Uterus (tissue), 4 donors: ENCODE measurements at places on chromosomes 4 and X. TPM values are rescaled to one million over a fixed set of nuclear protein-coding genes. Genes with fewer than 3 reads are reported as not detected.
A peak's percentile ranks its signal among the peaks of the same experiment; 100 is the strongest.

MSMO1 gene
- 87.8 TPM for total RNA-seq

DNA sequence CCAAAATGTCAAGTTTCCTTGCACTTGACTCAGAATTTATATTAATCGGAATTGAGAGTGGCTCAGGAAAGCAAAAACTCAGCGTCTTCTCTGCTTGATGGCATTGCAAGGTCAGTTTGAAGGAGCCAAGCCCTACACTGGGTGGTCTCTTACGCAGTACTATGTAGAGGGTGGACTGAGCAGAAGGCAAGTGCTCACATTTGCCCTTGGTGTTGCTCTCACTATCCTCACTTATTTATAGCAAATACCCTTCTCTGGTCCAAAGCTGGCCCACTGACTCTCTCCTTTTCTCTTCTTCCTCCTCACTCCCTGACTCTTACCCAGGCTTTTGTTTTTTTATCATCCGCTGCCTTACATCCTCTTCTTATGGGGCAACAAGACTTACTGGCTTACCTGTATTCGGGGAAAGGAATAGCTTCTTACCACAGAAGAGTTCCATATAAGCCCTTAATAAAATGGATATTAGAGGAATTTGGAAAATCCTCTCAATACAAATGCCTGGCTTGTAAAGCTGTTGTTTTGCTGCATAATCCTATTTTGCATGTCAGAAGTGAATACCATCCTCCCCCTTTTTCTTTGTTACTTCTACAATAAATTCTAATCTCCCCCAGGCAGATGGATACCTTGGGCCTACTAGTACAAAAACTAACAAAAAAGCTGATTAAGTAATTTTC lies 24.8 kb upstream of the GATB start:
- no peak for DNase-seq

DNA sequence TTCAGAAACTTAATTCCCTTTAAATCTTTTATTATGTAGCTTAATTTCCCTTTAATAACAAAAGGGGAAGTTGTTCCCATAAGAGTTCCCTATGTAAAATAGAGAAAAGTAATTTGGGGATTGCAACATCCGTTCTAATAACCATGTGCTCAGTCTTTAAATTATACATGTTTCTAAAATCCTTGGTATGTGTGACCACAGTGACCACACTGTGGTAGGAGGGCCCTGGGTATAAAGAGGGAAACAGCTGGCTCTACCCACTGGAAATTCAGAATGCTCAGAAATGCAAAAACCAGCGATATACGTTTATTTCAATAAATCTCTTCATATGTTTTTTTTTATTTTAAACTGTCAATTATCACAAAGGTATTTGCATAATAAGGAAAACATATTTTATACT lies 219.1 kb downstream of the FGF13 start:
- DNase-seq, result no peak

GRCh38 chr4:777520-778262 lies 48.2 kb downstream of the CPLX1 start:
- DNase-seq, result no peak

ANK2 gene
- total RNA-seq, result 64.5 TPM

DNA sequence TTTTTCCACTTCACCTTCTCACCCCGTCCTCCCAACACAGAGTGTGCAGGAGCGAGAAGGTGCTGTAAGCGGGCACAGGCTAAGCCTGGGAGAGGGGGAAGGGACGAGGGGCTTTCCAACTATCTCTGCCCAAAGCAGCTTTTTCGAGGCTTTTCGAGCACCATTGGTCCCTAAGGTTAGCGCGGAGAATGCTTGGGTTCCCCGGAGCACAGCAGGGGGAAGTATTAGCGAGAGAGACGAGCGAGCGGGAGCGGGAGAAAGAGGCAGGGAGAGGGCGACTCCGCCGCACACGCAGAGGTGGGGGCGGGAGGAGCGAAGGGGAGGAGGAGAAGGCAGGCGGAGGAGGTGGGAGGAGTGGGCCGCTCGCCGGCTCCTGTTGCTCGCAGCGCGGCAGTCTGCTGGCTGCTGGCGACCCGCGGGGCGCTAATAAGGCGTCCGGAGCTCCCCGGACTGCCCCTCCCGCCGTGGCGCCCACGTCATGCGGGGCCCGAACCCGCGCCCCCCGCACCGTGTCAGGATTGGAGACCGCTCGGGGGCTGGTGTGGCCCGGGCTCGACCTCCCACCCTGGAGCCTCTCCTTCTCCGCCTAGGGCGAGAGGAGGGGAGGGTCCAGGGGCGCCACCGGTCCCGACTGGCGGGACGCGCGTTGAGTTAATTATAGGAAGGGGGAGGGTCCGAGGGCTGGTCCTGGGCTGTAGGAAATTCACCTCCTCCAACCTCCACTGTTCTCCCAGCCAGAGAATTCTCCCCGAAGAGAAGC lies at the start of gene ADAMTS3:
TSS of gene ADAMTS3 (minus strand) at position 263 of the 760 bp plus-strand sequence. CDS start 459 bp downstream, outside the sequence.
- peak; percentile 80 for DNase-seq
